ENCODE measurements at places on chromosomes 12 and 14. TPM values are rescaled to one million over a fixed set of nuclear protein-coding genes. Genes with fewer than 3 reads are reported as not detected.

GRCh38 chr12:102691773-102692555 is 211.6 kb upstream of the IGF1 start:
- DNase-seq = no peak

DNA sequence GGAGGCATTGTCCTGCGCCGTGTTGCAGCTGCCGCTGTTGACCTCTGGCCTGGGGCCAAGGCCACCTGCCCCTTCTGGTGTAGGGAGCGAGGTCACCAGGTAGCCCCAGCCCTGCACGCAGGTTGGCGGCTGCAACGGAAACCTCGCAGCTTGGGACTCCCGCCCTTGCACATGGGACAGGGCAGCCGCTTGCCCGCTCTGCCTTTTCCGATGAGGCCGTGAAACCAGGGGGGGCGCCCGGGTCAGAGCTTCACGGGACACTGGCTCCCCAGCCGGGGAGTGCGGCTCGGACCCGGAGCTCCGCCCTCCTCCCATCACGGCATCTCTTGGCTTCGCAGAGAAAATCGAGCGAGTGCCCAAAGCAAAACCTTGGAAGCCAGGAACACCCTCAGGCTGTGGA is 25.4 kb downstream of the DNAH10 start:
- DNase-seq = no peak

Gene TAS2R20
- 1.1 TPM for total RNA-seq

- DNase-seq = no peak
These were observed 12.5 kb downstream of the SYT10 start for GRCh38 chr12:33427071-33427470.

- DNase-seq = no peak
These were observed 6.5 kb upstream of the VTI1B start for GRCh38 chr14:67680941-67681340.

Gene ERP27
- total RNA-seq = not detected
